Activated CD4-positive, alpha-beta memory T cell treated with anti-CD3 and anti-CD28 coated beads, Interleukin-2, amount 10 ng/mL, durations not matched to agents 7 days and 5 days (primary cell): ENCODE measurements at places on chromosomes 4 and X. TPM values are rescaled to one million over a fixed set of nuclear protein-coding genes. Genes with fewer than 3 reads are reported as not detected.

Gene PCDH7
- total RNA-seq, result not detected

Gene ADRA2C
- total RNA-seq, result not detected

Gene PDLIM3
- not detected for total RNA-seq

Gene COX18
- total RNA-seq, result 14.9 TPM

Gene GPR34
- total RNA-seq, result not detected

Gene TMPRSS11A
- not detected for total RNA-seq

Gene GLUD2
- total RNA-seq, result 0.60 TPM

Gene HPGDS
- total RNA-seq, result 1.5 TPM

Gene IL21
- total RNA-seq, result 2.8 TPM

DNA sequence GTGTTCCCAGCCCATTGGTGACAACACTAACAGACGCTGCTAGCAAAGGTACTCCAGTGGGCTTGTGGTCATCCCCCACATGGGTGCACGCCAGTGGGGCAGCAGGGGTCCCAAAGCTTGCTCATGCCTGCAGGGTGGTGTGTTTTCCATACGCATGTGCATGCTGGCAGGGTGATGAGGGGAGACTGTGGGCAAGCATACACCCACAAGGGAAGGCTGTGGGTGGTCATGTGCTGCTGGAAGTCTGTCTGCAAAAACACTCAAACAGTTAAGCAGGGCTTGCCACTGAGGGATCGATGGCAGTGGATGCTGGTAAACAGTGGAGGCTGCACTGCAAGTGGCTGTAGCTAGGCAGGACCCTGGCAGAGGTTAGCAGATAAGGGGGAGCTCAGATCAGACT, 79.9 kb downstream of the FAAH2 start:
- DNase-seq, result no peak

GRCh38 chr4:26022346-26023202, 108.6 kb downstream of the SMIM20 start:
- no peak for DNase-seq

DNA sequence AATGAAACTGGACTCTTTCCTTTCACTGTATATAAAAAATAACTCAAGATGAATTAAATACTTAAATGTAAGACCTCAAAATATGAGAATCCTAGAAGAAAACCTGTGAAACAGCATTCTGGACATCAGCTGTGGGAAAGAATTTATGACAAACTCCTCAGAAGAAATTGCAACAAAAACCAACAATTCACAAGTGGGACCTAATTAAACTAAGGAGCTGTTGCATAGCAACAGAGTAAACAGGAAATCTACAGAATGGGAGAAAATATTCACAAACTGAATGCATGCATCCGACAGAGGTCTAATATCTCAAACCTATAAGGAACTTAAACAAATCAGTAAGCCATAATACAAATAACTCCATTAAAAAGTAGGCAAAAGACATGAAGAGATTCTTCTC, 851.7 kb upstream of the PCDH10 start:
- DNase-seq, result no peak

DNA sequence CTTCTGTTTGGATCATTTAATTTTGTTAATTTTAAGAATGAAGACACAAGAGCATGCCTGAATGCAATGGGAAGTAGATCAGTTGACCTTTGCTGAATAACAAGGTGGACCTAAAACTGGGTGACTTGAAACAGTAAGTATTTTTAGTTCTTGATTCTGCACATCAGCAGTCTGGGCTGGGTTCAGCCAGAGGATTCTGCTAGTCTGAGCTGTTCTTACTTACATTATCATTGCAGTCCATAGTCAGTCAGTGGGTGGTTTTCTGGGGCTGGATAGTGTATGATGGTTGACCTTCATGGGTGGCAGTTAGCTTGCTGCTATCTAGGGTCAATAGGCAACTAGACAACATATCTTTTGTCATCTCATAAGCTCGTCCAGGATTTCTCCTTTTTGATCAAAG, 91.4 kb downstream of the HS3ST1 start:
- DNase-seq, result no peak

- no peak for DNase-seq
Measured at GRCh38 chr4:184499996-184500395, 25.6 kb upstream of the IRF2 start.

DNA sequence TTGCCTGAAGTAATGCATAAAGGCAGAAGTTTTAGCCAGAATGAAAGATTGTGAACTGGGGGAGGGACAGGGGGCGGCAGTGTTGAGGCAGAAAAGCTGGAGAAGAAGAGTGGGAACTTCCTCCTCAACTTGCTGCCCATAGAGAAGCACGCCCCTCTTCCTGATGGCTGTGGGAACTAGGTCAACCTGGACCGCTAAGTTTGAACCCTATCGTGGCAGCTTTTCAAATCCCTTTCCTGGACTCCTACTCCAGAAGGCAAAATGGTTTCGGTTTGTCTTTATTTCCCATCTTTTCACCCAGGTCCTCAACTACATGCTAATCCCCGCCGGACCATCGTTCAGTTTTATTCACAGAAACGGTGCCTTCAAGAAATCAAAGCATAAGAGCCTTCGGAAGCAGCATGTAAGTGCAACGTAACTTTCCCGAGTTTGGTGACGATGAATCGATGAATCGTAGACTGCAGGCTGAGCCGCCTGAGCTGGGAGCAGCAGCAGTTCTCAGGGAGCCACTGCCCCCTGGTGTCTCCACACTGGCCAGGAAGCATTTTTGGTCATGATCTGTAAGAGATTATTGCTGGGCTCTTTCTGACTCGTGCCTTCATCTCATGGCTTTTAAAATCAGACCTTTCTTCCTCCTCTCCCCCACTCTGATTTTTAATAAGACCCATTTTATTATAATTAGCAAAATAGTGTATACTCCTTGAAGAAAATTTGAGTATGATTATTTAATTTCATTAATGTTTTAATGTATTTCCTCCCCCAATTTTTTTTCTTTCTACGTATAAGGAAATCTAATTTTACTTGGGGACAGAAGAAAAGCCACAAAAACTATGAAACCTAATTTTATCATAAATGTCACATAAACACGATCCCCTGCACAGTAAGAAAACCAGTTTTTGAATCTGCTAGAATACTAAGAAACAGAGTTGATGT, 21.4 kb downstream of the SPINK2 start:
- DNase-seq, result peak; percentile 89

GRCh38 chr4:9899306-9900055, 118.0 kb downstream of the DRD5 start:
- DNase-seq, result no peak

- DNase-seq, result peak; percentile 15
Measured at GRCh38 chrX:151488677-151489076, 74.8 kb upstream of the PASD1 start.

DNA sequence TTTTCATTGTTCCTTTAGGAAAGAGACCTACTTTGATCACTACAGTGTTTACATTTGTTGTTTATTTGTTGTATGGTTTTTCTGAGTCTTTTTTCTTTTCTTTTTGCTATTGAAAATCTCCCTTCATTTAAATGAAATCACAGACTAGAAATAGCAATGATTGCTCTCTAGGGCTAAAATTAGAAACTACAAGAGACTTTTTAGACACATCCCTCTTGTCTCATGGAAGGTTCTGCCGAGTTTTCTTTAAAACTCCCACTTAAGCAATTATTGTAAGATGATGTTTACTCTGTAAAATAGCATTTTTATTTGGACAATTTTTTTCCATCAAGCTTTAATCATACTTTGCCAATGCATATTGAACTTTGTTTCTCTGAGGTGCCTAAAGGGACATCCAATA, 136.6 kb downstream of the PALLD start:
- no peak for DNase-seq

- no peak for DNase-seq
Measured at GRCh38 chr4:183299464-183299863, 20.6 kb downstream of the CLDN22 start.

GRCh38 chrX:22310779-22311178, 38.1 kb downstream of the CBLL2 start:
- DNase-seq, result no peak

GRCh38 chr4:15901007-15901406, 37.5 kb downstream of the FGFBP1 start:
- no peak for DNase-seq

GRCh38 chrX:23861215-23861896, 46.4 kb downstream of the APOO start:
- DNase-seq, result no peak

DNA sequence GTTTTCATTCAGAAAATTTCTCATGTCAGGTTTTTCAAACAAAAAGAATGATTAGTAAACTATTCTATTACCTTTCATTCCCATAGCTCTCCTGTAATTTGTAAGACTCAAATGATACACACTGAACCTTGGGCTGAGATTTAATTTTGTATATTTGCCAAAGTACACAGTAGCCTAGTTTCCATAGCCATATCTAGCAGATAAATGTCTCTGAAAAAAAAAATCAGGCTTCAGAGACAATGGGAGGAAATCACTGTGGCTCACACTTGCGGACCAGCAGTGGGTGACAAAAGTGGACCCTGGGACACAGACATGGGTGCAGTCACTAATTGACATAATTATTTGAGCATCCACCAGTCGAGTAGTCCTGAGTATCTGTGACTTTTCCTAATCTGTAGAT, 46.6 kb downstream of the MAOA start:
- DNase-seq, result no peak

DNA sequence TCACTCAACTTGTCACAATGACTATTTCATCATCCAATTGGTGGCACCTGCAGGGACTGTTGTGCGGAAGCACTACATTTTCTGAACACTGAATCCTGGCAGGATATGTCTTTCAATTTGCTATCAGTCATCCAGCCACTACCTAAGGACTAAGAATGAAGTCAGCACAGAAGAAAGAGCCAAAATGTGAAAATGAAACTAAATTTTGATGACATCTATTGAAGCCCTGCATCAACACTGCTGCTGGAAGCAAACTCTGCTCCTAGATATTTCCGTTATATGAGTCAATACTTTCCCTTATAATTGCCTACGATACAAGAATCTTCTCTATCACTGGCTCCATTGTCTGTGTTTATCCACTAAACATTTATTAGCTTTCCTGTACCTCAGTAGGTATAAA, 917.9 kb downstream of the RAPGEF2 start:
- DNase-seq, result no peak

- DNase-seq, result no peak
Measured at GRCh38 chr4:46270986-46271596, 118.8 kb downstream of the GABRA2 start.
